Activated gamma-delta T cell treated with anti-CD3 and anti-CD28 coated beads, Interleukin-2, amount 50 U/mL, for 16 hours (primary cell): ENCODE measurements at places on chromosomes 11 and 22.

- no peak for DNase-seq
These were observed 26.8 kb upstream of the RAG1 start for GRCh38 chr11:36540998-36541397.

DNA sequence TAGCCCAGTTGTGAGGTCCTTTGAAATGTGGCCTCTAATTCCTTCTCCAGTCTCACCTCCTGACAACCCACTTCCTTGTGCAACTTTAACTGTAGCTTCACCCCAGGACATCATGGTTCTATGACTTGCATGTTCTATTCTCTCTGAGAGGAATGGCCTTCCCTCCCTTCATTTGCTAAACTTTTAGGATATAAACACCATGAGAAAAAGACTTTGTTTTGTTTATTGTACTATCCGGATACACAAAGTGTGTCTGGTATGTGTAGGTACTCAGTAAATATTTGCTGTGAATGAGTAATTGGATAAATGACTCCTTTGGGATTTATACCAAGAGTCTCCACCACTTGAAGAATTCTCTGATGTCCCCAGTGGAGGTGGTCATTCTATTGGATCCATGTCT, 547.6 kb downstream of the INSC start:
- no peak for DNase-seq

GRCh38 chr11:125092669-125093068, 18.8 kb downstream of the TMEM218 start:
- no peak for DNase-seq

GRCh38 chr22:29717789-29718188, 2.0 kb upstream of the CABP7 start:
- DNase-seq, result no peak

DNA sequence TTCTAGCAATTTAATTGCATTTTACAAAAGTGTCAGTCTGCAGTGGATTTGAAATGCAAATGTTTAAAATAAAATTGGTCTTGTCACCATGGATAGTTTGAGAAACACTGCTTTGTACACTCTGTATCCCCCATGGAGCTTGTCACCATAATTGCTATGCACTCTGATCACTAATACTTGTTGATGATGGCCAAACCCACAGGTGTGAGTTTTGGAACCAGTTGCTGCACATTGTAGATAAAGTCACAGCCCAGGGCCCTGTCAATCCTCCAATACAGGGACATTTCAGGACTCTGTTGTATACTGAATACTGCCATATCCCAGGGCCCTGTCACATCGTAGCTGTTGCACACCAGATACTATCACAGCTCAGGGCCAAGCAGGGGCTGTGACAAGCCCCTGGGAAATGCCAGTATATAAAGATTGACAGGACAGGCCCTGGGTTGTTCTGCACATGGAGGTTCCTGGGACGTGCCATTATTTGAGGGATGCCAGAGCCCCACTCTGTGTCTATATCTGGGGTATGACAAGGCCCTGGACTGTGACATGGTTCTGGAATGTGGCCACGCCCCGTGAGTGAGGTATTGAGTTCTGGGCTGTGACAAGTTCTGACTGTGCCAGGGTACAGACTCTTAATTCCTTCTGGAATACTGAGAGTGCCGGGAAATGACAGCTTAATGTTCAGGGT, 27.9 kb upstream of the SMPD1 start:
- no peak for DNase-seq

DNA sequence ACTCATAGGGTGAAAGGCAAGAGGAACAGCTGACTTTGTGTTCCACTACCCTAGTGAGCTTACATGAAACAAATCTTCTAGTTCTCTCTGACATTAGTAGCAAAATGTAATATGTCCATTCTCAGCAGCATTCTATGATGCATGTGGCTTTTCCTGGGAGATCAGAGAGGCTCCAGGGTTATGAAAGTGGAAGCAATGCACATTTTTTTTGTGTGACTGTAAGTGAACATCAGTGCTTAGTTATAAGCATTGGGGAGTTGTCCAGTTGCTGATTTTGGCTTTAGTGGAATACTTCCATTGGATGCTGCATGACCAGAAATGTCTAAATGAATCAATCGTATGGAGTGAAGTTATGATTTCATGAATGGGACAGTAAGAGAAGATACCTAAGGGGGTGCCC, 255.9 kb downstream of the FAT3 start:
- no peak for DNase-seq

- no peak for DNase-seq
These were observed 45.4 kb upstream of the DKK3 start for GRCh38 chr11:12053606-12054361.

- peak; percentile 80 for DNase-seq
These were observed 19.6 kb upstream of the CCDC134 start for GRCh38 chr22:41780746-41781505.

DNA sequence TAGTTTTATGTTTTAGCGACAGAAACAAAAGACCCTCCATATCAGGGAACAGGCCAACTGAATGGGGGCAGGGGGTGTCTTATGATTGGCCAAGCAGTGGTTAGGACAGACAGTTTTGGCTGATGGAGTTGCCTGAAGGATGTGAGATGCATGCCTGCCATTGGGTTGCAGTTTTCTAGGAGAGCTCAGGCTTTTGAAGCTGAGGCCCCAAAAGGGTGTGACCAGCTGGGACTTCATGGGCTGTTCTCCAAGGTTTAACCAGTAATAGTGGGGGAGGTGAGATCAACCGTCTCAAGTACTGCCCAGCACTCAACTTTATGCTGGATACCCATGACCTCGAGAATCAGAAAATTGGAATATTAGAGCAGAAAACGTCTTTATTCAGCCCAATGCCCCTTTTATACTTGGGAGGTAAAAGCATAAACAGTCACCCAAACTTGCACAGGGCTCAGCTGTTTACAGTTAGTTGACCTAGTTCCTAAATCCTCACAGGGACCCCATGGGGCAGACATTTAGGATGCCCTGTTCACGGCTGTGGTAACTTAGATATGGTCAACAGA, 13.5 kb downstream of the DTX4 start:
- DNase-seq, result no peak

DNA sequence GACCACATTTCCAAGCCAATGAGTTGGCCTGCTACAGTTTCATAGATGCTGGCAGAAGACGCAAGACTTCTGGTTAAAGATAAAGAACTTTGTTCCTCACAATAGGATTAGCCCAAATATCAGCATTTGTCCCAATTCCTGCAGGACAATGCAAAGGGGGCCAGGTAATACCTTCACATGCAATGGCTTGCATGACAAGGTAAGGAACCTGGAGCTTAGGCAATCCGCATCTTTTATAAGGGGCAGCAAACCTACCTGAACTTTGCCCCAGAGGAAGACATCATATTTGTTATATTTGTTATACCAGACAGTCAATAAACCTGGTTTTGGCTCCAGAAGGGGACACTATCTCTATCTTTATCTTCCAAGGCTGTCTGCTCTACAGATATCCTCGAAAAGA, 5.3 kb downstream of the P2RY6 start:
- DNase-seq, result no peak

- no peak for DNase-seq
These were observed 460 bp downstream of the ZC3H12C start for GRCh38 chr11:110093407-110094297.

DNA sequence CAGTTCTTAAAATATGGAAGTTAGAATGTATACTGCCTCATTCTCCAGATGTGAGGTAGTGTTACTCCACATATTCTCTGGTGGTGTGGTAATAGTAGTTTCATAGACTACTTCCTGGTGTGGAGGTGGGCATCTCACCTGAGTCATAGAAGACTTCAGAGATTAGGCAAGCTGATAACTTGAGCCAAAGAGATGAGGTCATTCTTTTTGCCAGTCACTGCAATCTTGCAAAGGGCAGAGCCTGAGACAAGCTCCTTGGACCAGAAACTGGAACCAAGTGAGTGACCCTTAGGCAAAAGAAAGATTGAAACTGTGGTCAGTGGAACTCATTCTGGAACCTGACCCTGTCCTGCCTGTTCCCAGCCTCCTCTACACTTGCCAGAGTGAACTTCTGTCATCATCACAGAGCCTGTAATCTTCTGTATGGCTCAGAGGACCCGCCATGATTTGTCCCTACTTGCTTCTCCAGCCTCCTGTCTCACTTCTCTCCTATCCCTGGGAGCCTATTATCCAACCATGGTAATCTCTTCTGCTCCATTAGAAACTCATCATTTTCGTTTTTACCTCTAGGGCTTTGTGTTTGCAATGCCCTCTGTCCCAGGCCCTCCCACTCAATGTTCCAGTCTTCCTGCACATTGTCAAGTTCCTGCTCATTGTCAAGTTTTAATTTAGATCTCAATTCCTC, 10.6 kb upstream of the CCDC83 start:
- DNase-seq, result no peak

- DNase-seq, result no peak
These were observed 461.6 kb downstream of the BUD13 start for GRCh38 chr11:116311206-116311605.

DNA sequence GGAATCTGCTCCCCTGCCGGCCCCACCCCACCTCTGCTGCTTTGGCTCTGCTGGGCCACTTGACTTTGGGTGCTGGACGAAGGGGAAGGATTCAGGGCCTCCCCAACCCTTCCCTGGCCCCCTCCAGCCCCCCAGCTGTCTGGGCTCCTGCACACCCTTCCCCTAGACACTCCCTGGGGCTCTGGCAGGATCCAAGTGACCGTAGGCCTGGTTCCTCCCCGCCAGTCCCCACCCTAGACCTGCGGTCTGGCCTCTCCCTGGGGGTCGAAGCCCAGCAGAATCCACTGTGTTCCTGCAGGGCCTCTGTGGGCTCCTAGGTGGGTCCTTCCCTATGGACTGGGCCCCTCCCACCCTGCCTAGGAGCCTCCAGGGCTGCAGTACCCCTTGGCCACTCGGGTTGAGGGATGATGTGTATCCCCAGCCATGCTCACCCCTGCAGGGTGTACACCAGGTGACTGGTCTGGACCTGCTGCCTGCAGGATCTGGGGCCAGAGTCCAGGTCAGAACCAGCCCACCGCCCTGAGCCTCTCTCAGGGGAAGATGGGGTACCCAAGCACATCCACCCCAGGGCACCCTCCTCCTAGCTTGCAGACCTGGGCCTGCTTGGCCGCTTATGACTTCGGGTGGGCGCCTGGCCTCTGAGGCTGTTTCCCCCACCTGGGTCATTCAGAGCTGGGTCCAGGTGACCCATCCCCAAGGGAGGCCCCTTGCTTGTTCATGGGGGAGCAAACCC, 5.6 kb downstream of the PIM3 start:
- no peak for DNase-seq

GRCh38 chr11:44760917-44761550, 34.3 kb downstream of the TSPAN18 start:
- no peak for DNase-seq

- DNase-seq, result no peak
These were observed 1309.4 kb downstream of the TBC1D22A start for GRCh38 chr22:48071828-48072227.

DNA sequence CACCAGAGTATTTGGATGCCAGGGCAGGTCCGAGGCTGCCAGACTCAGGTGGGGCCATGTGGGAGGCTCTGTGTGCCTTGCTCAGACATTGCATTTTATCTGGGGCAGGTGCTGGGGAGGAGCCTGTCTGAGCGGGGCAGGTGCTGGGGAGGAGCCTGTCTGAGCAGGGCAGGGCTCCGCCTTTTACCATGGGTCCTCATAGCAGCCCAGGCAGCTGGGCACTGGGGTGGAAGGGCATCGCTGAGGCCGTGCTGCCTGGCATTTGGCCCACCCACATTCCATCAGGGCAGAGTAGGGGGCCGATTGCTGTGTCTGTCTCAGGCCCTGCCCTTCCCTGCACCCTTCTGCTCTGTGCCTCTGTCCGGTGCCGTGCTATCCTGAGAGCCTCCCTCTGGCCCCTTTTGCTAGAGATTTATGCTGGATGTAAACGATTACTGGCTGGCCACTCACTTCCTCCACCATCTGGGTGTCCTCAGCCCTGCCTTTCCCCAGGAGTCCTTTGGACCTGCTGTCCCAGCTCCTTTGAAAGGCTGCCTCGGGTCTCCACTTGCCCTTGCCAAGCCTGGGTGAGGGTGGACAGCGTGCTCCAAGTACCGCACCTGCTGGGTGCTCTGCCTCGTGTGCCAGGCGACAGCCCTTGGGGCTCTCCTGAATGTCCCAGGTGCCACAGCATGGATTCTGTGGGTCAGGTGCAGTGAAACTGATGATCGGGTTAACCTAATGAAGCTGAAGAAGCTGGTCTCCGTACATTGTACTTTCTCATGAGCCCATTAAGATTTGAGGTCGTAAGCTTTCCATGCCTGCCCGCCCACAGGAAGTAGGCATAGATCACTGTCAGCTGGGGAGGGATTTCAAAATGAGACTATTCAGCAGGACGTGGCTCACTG, 281.6 kb downstream of the TBC1D22A start:
- DNase-seq, result no peak

DNA sequence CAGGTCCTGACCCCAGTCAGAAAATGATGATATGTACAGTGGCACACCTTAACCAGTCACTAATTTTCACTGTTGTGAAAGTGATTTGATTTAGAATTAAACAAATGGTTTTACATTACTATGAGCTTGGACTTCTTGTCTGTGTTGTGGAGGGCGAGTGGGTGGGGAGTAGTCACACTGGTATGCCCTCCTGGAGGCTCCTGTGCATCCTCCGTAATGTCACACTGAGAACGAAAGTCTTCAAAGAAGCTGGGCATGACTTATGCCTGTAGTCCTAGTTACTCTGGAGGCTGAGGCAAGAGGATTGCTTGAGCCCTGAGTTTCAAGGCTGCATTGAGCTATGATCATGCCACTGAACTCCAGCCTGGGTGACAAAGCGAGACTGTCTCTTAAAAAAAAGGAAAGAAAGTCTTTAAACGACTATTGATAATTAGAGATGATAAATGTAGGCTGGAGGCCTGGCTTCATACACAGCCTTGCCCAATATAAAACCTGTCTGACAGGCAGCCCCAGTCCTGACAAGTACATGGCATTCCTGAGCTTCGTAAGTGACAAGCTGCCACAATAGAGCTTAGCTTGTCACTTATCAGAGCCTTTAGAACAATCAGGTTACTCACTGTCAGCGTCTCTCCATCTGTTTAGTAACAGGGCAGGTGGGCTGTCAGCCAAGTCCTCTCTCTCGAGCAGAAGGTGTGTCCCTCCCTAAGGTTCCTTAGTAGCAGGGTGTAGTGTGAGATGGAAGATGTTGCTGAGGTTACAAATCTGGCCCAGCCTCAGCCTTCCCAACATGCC, 5.0 kb upstream of the LIMK2 start:
- no peak for DNase-seq

GRCh38 chr11:130827451-130828377, 88.6 kb downstream of the SNX19 start:
- DNase-seq, result no peak

DNA sequence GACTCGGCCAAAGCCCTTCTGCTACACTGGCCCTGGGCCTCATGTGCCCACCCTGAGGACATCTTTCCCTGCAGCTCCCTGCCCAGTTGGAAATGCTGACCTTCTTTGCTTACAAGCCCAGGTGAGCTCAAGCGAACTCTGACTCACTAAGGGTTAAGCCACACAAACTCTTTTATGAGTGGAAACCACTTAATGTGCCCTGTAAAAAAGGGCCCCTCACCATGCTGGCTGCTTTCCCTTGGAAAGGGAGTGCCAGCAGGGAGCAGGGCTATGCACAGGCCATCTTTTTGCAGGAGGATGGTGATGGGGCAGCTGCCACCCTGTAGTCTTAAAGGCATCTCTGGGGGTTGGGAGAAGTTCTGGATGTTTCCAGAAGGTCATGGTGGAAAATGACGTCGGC, 18.7 kb downstream of the EHF start:
- no peak for DNase-seq
